RCC 7860 (cell line): ENCODE measurements at places on chromosomes 3 and 15.

DNA sequence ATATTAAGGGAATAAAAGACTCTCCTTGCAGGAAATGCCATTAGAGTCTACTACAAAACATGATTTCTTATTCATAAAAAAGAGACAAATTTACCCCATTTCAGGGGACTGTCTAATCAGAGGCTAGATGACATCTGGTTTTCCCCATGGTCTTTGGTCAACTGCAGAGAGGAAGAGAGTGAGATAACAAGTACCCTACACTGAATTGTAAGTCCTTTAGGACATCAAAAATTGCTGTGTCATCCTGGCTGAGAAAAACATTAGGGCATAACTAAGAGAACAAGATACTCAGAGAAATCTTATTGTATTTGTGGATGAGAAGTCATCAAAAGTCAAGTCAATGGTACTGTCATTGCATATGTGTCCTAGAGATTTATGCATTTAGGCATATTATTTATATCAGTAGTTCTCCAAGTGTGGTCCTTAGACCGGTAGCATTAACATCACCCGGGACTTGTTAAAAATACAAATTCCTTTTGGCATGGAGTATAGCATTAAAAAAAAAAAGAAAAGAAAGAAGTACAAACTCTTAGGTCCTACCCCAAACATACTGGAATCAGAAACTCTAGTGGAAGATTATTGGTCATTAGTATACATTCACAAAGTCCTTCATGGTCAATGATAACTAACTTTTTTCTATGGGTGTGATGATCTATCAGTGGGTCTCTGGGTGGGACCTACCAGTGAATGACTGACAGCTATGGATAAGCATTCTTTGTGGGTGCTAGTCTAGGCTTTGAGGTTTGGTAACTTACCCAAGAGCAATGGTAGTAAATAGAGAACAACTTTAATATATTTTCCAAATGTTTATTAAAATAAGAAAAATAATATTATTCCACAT, 29.0 kb upstream of the TBC1D5 start:
- no peak for DNase-seq

GRCh38 chr3:31533169-31534064, 692 bp downstream of the STT3B start:
- DNase-seq = no peak

DNA sequence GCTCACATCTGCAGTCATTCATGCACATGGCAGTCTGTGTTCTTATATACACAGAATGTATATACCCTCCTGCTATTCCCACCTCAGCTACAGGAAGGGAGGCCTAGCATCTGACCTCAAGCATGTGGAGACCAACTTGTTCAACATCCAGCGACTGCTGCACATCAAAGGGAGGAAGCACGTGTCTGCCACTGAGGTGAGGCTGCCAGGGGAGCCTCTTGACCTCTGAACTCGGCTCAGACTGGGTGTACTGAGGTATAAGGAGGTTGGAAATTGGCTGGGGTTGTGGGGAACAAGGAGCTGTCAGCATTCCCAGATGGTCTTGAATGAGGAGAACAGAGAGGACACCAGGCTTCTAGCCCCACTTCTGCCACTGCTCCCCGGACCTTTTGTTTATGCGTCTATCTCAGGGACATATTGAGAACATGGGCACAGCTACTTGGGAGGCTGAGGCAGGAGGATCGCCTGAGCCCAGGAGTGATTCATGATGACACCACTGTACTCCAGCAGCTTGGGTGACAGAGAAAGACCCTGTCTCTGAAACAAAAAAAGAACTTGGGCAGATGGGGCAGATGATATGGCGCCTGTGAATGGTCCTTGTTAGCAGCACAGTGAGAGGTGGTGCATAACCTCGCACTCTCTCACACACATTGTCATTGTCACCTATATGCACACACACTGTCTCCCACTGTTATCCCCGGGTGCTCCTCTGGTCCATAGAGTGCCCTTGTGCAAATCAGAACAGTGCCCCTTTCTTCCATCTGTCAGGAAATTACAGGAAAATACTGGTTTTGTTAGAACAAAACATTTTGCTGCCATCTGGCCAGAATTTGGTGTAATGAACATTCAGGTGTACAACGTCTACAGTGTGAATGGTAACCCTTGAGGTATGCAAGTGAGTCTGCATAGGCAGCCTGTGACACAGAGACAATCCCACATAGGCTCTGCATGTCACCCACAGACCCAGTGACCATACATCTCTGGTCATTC, 5.4 kb downstream of the VILL start:
- no peak for DNase-seq

GRCh38 chr3:179672918-179673317, 20.1 kb downstream of the USP13 start:
- no peak for DNase-seq

DNA sequence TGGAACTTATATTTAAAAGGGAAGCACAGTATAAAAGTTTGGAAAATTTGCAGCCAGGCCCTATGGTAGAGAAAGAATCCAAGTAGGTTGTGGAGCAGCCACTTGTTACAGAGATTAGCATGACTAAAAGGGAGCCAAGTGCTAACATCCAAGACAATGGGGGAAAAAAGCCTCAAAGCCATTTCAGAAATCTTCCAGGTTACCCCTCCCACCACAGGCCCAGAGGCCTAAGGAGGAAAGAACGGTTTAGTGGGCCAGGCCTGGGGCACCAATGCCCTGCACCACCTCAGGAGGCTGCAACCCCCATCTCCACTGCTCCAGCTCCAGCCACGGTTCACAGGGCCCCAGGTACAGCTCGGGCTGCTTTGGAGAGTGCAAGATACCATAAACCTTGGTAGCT, 69.9 kb downstream of the IGF2BP2 start:
- DNase-seq = no peak

DNA sequence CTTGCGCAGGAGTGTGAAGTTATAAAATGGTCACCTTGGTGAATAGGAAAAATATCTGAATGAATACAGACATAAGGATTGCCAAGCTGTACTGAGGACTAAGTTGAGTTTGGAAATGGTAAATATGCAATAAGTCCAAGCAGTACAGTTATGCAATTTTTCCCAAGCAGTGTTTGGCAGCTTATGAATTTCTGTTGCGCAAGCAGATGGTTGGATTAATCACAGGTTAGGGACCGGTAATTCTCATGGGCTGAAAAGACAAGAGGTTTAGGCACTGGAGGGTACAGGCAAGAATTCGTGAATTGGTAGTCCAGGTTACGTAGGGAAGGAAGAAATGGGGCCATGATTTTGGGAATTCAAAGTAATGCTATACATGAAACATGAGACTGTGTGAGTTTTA, 210.3 kb downstream of the RAP2B start:
- no peak for DNase-seq

DNA sequence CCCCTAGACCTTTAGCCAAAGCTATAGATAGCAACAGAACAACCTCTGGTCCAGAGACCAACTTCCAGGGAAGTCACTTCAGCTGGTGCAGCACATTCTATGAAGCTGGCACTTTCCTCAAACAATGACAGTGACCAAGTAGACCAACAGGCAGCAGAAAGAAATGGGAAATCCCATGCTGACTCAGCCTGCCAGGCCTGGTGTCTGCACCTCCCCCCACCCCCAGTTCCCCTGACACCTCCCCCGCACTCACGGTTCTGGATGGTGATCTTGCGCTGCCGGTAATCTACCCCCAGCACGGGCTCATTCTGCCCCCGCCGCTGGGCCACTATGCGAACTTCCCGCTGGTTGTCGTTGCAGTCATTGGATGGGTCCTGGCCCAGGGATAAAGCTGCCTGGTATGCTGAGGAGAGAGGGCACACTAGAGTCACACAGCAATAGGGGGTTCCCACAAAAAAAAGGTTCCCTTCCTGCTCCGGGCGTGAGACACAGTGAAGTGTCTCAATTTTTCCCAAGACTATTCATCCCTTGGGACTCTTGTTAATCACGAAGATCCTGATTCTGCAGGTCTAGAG, 17.0 kb downstream of the ILDR1 start:
- DNase-seq = peak; percentile 54

- DNase-seq = peak; percentile 52
These were observed 174.0 kb upstream of the PRICKLE2 start for GRCh38 chr3:64399205-64399800.

DNA sequence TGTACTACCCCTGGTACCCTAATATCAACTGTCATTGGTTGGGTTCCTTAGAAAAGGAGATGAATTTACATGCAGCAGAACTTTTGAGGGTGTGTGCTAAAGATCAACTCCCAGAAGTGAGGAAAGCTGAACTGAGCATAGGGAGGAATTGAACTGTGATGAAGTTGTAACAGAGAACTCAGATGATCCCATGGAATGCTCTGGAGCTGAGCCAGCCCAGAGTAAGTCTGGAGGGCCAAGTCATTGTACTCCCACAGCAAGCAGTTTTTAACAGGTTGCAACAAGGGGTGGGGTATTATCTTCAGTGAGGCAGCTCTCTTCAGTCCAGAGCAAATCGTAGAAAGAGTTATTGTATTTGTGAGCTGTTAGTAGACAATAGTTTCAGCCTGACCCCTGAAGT, 572.3 kb downstream of the PYDC2 start:
- no peak for DNase-seq

- peak; percentile 18 for DNase-seq
These were observed 239.9 kb downstream of the CPNE4 start for GRCh38 chr3:131794766-131795388.

- DNase-seq = no peak
These were observed 68.1 kb downstream of the TRIM69 start for GRCh38 chr15:44804298-44805046.

DNA sequence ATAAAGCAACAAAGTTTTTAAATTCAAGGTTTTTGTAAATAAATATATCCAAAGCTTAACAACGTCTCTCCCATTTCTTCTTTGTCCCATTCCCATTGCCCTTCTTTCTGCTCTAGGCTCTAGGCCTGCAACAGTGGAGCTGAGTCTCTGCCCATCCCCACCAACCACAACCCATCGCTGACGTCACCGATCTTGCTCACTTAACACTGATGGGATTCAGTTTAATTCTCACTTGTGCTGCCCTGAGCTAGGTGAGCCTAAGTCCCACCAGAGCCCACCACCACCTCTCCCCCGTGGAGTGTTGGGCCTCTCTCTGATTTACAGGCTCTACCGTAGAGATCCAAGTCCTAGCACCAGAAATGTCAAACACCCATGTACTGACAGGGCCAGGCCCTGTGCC, 61.3 kb upstream of the RAB6B start:
- no peak for DNase-seq

DNA sequence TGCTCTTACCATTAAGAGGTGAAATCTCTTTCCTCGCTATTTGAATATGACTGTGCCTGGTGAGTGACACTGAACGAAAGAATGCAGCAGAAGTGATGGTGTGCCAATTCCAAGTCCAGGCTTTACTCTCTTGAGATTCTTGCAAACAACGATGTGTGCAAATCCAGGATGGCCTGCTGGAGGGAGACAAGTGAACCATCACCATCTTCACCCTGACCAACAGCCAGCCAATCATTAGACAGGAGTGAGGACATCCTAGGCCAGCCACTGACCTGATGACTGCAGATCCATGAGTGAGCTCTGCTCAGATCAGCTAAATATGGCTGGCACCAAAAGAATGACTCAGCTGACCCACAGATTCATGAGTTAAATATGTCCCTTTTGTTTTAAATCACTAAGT, 878.0 kb downstream of the PDCD6IP start:
- peak; percentile 75 for DNase-seq

DNA sequence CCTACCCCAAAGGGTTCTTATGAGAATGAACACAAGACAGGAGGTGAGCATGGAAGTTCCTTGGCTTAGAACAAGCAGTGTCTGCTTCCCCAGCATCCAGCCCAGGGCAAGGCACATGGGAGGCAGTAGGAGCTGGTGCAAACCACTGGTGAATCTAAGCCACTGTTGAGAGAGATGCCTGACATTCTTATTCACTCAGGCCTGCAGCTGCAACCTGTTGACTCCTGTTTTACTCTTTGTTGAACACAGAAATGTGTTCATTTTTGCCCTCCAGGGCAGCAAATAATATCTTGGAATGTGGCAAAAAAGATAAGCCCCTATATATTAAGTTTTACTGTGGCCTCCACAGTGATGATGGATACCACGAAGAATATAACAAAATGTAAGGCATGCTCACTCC, 8.9 kb upstream of the PAK6 start:
- no peak for DNase-seq

GRCh38 chr15:99315636-99316035, 64.4 kb downstream of the LRRC28 start:
- no peak for DNase-seq
